ENCODE measurements at places on chromosomes 12 and 14.

DNA sequence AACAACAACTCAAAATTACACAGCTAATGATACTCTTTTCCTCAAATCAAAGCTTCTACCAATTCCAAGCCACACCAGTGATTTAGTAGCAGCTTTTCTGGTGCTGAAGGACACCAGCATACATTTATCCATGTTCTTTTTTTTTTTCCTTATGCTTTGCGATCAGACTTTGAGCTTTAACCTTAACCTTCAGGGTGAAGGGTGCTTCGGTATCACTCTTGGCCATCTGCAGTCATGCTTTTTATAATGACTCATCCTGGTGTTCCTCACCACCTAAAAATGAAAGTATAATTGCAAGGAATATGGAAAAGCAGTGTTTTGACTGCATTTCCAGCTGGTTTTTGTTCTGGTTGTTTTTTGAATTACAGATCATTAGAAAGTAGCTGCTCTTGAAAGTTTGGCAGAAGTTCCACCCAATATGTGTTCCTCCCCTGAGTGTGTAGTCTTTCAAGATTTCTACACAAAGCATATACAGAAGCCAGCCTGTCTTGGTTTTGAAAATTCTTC lies 1.3 kb upstream of the SLC41A2 start:
- DNase-seq: no peak

- DNase-seq: no peak
Observed at GRCh38 chr14:71346685-71347084, 439.4 kb downstream of the PCNX1 start.

GRCh38 chr14:81831128-81831820 lies 297.6 kb upstream of the SEL1L start:
- no peak for DNase-seq

DNA sequence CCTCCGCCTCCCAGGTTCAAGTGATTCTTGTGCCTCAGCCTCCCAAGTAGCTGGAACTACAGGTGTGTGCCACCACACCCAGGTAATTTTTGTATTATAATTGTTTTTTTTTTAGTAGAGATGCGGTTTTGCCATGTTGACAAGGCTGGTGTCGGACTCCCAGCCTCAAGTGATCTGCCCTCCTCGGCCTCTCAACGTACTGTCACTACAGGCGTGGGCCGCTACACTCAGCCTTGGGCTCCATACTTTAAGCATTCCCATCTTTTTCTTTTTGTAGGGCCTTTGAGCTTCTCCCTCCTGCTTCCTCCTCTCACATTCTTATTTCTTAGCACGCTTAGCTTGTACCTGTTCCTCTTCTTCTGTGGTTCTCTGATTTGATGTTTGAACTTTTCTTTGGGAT lies 62.8 kb downstream of the SERPINA3 start:
- DNase-seq: no peak

All from right renal pelvis (tissue), 4 donors.